ENCODE measurements at places on chromosomes 4 and X.
A peak's percentile ranks its signal among the peaks of the same experiment; 100 is the strongest.

GRCh38 chr4:6889736-6890324, 19.8 kb upstream of the TBC1D14 start:
- no peak for DNase-seq

GRCh38 chr4:24607334-24607733, 23.0 kb upstream of the DHX15 start:
- DNase-seq = no peak

DNA sequence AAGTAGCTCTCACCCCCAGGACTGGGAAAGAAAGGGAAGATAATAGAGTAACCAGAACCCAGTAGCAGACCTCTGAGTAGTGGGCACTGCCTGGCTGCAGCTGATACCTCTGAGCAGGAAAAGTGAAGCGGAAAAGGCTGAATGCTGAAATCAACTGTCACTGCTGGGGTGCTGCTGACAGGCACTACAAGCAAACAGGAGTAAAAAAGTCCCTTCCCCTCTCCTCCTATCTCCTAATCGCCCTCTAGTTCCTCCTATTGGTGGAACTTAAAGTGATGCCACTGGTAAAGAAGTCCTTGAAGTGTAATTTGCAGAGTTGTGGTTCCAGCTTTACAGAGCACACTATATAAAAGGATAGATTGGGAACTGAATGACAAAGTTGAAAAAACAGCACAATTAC, 32.8 kb upstream of the GLRB start:
- no peak for DNase-seq

DNA sequence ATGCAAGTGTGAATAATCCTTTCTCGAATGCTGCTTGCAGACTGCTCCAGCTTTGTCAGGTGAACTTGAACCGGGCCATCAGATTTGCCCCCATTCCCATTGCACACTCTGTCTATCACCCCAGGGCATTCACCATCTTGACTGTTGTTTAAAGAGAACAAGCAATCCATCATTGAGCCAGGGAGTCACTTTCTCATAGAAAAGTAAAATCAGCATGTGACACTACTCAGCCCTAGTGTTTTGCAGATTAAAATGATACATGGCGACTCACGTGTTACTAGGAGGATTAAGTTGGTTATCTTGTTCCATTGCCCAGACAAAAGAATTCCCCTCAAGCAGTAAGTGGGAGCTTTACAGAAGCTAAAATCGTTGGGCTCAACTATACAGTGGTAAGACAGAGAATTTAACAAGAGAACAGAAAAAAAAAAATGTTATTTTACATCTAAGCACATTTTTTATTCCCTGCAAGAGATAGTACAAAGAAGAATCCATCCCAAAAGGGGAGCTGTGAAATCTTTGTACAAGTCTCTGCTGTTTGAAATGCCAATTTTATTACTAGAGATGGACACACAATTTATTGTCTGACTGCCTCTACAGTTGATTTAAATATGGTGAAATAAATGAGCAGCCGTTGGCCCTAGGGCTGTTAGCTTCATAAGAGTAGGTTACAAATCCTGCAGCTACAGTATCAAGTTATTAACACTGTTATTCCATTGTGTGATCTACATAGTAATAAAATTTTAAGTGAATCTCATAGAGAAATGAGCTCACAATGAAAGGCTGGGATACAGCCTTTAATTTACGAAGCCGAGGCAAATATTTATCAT, 67.5 kb downstream of the NEUROG2 start:
- no peak for DNase-seq

GRCh38 chrX:150163956-150164726, 199.0 kb upstream of the MAMLD1 start:
- DNase-seq = no peak

GRCh38 chr4:37976991-37977470, 16.8 kb downstream of the PTTG2 start:
- DNase-seq = peak; percentile 48

GRCh38 chr4:40856277-40856839, 106.6 kb downstream of the NSUN7 start:
- no peak for DNase-seq

DNA sequence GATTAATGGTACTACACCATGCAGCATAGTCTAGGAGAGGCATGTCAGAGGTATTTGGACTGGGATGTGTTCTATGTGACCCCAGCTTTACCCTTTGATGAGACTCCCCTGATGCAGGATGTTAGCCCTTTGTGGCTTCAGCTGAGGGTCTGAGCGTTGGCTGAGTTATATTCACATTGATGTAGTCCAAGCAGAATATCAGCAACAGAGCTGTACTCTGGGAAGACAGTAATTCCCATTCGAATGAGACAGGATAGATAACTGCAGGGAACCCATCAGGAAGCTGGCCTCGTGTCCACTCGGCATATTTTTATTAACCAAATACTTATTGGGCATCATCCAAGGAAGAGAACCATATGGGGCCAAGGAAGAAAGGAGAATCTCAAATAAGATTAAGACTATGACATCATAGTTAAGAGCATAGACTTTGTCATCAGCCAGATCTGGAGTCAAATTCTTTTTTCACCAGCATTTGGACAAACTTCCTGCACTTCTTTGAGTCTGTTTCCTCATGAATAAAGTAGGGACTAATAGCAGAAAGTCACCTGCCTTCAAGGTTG, 198.1 kb downstream of the SOWAHB start:
- no peak for DNase-seq

GRCh38 chr4:73836373-73837279, at the start of gene CXCL6:
CXCL6 (plus strand) TSS chr4:73836678; CDS start chr4:73836751, 73 bp downstream.
- no peak for DNase-seq

DNA sequence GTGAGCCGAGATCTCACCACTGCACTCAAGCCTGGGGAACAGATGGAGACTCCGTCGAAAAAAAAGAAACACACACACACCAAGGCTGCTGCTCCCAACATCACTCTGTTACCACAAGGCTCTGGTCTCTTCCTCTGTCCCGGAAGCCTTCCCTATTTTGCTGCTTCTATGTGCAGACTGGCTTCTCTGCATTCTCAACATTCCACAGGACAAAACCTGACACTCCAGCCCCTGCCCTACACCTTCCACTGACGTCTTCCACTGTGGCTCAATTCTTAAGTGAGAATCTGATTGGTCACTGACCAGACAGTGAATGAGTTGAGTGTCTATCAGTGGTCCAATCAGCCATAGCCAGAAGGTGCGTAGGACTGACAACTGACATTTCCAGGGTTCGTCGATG, 5.9 kb downstream of the ODAPH start:
- no peak for DNase-seq

DNA sequence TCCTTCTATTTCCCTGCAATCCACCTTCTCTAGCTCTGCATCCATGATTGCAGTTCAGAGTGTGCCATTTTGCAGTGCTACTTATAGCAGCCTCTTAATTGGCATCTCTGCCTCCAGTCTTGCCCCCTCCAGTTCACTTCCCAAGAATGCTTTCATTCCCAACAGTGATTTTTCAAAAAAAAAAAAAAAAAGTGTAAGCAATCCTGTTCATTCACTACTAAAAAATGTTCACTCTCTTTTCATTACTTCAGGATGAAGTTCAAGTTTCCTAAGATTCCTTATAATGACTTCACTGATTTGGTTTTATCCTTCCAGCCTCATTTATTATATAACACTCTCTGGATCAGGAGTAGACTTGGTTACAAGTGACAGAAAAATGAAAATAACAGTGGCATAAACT, 124.7 kb upstream of the LNX1 start:
- no peak for DNase-seq

DNA sequence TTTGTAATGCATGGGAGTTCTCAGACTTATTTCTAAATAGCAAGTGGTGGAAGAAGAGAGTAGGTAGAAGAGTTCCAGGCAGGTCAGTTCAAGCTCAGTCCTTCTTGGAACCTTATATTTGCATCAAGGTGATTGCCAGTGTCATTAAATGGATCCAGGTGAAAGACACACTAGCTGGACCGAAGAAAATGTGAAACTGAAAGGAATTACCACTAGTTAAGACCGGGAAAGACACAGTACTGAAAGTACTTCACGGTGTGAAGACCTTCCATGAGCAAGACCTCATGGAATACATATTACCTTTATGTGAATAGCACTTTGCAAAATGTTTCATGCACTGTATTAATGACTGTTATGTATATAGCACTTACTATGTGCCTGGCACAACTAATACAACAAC, 19.1 kb downstream of the TMEM150C start:
- DNase-seq = no peak

DNA sequence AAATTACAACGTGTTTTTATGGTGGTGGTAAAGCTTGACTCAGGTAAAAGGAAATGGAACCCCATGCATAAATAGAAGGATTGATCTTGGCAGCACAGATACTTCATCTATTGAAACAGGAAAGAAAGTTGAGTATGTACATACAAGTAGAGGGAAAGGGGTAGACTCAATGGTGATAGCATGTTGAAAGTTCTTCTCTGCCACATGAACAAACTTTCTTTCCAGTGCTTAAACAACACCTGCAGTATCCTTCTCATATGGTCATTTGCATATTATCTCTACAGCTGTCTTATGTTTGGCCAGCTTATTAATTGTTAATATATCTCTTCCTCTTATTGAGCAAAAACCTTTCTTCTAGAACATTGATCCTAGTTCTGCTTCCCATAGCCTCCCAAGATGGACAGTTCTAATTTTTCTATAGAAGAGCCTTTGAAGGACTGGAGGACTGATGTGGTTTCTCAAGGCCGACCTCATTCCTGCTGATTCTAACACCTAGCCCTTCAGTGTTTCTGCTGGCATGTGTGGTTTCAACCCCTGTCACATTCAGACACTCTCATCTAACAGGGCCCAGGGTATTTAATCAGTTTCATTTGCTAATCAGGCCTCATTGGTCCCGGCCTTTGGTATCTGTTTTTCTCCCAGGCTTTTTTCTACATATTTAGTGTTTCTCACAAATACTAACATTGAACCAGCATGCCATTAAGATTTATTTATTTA, 108.1 kb upstream of the SPRY1 start:
- DNase-seq = no peak

DNA sequence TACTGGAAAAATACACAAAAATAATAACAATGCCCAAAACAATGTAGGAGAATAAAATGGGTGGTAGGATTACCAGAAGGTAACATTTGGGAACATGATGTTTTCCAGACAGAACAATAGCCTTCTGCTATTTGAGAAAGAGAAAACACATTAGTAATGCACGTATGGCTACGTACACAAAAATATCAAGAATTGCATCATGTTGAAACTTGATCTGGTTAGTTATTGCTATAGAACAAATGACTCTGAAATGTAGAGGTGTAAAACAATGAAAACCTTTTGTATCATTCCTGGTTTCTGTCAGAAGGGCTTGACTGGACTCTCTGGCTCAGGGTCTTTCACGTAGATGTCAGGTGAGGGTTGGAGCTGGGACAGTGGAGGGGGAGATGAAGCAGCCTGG, 1040.0 kb downstream of the FAT4 start:
- no peak for DNase-seq
